ENCODE measurements at places on chromosomes 2 and 18. TPM values are rescaled to one million over a fixed set of nuclear protein-coding genes. Genes with fewer than 3 reads are reported as not detected.

DNA sequence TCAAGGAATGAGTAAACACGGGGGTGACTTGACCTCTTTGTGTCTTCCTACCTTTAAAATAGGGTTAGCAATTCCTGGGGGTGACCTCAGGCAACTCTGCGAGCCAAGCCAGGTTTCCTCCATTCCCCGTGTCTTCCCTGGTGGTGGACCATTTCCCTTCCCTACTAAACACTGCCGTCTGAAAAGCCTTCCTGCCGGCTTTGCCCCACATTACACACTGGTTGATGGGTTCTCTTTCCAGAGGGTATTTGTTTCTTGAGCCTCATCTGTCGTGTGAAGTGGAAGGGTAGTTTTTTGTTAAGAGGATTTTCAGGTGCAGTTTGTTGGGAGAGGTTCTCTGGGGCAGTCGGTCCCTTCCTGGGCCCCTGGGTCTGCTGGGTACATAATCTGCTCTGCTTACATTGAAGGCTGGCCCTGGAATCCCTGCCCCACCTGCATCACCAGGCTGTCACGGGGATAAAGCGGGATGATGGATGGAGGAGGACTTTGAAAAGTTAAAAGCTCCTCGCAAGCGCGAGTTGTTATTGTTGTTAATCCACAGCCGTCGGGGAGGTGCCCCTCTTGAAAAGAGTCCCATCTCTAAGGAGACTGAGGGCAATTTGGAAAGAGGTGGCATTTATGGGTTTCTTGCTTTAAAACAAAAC, 175.4 kb upstream of the SPRED2 start:
- DNase-seq: no peak

The SP5 gene
- total RNA-seq: 0.33 TPM

The FSHR gene
- total RNA-seq: 0.28 TPM

The ACVR1C gene
- total RNA-seq: 1.1 TPM

The CDH2 gene
- 205 TPM for total RNA-seq

Measured in right atrium auricular region (tissue), 2 donors.